ENCODE measurements at places on chromosomes 16 and 17.

GRCh38 chr16:62870554-62870953 is 834.3 kb upstream of the CDH8 start:
- no peak for DNase-seq

DNA sequence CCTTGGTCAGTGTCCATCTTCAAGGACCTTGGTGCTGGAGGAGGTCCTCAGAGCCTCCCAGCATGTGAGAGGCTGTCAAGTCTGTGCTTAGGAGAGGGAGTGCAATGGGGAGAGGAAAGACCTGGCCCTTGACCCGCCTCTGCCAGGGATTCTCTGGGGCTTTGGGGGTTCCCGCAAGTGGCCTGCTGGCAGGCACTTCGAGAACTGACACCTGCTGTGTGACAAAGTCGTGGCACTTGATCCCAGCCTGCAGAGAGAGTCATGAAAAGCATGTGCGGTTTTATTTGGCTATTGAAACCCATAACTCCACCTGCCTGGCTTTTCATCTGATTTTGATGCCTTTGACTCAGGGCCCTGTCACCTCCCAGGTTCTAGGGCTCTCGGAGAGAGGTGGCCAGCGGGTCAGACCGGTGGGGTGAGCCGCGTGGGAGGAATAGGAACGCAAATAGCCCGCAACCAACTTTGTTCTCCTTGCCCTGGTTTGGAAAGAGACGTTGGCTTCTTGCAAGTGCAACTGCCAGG is 42.8 kb upstream of the GSE1 start:
- peak; percentile 34 for DNase-seq

DNA sequence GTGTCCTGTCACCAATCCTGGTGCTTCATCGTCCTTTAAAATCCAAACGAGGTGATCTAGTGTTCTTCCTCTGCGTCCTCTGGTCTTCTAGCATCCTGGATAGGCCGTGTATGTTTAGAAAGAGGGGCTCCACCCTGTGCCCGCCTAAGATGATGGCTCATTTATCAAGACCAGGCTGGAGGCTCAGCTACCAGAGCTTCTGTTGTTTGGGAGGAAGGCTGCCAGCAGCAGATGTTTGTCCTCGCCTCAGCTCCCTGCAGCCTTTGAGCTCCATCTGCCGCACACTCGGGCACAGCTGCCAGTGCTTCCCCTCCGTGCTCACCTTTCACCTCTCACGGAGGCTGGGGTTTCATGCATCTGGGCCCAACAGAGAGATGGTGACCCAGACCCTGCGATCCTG is 954.7 kb upstream of the RBFOX1 start:
- no peak for DNase-seq

DNA sequence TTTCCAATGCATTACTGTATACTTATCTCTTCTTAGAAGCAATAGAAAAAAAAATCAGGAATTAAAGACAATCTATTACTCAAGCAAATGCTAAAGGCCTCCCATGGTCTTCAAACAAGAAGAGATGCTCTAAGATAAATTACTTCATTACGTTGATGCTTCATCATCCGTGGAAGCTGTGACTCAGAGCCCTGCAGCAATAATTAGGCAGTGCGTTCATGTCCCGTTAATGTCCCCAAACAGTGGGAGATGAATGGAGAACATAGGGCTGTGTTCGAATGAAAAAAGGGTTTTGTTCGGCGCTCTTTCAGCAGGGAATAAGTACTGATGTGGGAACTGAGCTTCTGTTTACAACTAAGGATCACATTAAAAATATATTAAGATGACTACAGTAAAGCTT is 15.9 kb upstream of the PDXDC1 start:
- DNase-seq, result no peak

GRCh38 chr16:50769-51591 is 2.4 kb downstream of the POLR3K start:
- DNase-seq, result no peak

DNA sequence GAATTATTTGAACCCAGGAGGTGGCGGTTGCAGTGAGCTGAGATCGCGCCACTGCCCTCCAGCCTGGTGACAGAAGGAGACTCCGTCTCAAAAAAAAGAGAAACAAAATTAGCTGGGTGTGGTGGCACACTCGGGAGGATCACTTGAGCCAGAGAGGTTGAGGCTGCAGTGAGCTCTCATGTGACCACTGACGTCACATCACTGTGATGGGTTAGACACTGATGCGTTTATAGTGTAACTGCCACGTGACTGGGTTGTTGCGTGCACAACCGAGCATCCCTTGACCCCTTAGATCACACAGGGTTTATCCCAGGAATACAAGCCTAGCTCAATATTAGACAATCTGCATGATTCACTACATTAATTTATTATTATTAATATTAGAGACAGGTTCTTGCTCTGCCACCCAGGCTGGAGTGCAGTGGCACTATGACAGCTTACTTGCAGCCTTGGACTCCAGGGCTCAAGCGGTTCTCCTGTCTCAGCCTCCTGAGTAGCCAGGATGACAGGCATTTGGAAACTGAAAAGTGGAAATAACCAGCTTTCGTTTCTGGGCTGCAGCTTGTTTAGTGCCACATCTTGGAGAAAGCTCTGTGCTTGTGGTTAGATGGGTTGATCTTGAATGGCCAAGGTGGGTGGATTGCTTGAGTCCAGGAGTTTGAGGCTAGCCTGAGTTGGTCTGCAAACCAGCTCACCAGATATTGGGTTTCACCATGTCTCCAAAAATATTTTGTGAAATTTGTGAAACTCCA is 26.4 kb upstream of the ABR start:
- no peak for DNase-seq

DNA sequence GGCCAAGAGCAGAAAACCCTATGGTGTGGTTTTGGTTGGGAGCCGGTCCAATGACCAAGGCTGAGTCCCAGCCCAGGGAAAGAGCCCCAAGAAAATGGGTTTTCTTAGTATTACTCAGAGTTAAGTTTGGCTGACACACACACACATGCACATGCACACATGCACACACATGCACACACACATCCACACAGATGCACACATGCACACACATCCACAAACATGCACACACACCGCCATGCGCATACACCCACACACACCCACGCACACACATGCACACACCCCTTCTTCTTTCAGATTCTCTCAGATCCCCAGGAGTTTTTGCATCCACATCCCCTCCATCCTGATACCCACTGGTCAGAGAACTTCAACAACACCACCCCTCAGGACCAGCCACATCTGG is 9.1 kb downstream of the ABCC12 start:
- DNase-seq, result no peak

GRCh38 chr17:35731239-35731916 is at the start of gene RASL10B:
RASL10B (plus strand) TSS chr17:35731639; CDS start chr17:35735185, 3,546 bp downstream.
- DNase-seq, result peak; percentile 35

GRCh38 chr17:77507111-77507885 is 366.5 kb downstream of the SEC14L1 start:
- DNase-seq, result no peak

DNA sequence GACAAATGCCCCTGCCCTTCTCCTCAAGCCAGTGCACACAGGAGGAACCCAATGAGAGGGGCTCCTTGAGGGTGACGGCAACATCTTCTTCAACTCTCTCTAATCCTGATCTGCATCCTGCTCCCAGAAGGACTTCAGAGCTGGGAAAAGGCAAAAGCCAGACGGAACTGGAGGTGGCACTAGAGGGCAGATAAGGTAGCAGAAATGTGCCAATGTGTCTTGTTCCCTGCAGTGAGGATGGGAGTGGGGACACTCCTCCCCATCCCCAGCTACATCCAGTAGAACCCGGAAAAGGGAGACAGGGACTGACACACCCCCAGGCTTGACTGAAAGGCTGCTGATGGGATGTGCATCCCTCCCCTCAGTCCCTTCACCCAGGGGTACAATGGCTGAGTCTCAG is 28.5 kb downstream of the SRCIN1 start:
- no peak for DNase-seq
